ENCODE measurements at places on chromosomes 5 and 9.

- DNase-seq: no peak
These were observed 192.2 kb upstream of the CDKN2B start for GRCh38 chr9:22201256-22201655.

DNA sequence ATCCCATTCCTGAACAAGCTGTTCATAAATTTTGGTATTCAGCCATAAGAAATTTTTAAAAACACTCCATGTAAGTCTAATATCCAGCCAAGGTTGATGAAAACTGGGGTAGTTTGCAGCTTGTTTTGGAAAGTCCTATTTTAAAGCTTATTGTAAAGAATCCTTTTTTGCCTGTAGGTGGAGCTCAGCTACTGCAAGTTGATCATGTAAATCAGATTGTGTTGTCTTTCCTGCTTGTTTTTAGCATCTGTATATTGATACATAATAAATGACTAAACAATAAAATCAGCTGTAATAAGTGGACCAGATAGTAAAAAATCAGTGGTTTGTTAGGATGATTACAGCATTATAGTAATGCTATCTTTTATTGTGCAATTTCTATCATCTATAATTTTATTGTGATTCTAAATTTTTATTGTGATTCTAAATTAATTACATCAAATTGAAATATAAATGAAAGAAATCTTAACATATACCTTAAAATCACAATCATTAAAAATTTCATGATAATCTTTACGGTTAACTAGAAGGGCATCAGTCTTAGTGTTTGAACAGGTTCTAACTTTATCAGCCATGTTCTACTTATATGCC, 42.4 kb downstream of the CWC27 start:
- no peak for DNase-seq

DNA sequence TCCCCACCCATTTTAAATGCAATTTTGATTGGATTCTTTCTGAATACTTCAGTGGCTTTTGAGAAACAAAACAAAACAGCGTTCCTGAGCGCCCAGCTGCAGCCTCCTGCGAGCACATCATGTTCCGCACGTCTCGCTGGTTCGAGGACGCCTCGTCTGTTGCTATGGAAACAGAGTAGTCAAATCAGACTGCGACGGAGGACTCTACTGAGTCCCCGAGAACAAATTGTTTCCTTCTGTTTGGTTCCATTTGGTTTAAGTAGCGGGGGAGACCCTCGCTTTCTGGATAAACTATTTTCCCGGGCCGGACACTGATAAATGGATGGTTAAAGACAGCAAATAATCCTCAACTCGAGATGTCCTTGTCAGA, 69.0 kb downstream of the SLC28A3 start:
- DNase-seq: peak; percentile 62

- DNase-seq: no peak
These were observed 51.5 kb downstream of the CEP120 start for GRCh38 chr5:123371575-123372179.

- DNase-seq: no peak
These were observed 21.1 kb downstream of the PDE8B start for GRCh38 chr5:77231471-77232138.

- no peak for DNase-seq
These were observed 549.9 kb downstream of the ANXA1 start for GRCh38 chr9:73701415-73702057.

DNA sequence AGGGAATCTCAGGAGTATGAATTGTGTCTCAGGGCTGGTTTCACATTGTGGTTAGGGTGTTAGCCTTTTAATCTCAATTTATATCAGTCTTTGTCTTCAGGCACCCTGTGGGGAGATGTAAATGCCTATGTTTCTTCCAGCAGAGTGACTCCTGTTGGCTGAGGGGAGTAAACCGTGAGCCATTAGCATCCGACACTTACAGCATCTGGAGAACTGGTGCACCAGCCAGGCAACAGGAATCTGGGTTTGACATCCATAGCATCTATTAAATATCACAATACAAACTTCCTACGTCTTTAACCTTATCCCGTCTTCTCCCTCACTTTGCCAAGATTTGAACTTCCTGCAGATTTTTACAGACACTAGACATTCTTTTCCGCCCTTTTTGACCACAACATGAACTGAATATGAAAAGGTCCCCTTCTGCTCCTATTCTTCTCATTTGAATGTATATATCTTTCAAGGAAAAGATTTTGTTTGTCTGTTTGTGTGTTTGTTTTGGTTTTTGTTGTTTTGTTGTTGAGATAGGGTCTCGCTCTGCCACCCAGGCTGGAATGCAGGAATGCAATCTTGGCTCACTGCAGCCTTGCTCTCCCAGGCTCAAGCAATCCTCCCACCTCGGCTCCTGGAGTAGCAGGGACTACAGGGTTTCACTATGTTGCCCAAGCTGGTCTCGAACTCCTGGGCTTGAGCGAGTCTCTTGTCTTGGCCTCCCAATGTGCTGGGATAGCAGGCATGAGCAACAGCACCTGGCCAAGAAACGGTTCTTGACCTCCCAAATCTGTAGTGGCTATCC, 626.2 kb downstream of the TLR4 start:
- DNase-seq: no peak

DNA sequence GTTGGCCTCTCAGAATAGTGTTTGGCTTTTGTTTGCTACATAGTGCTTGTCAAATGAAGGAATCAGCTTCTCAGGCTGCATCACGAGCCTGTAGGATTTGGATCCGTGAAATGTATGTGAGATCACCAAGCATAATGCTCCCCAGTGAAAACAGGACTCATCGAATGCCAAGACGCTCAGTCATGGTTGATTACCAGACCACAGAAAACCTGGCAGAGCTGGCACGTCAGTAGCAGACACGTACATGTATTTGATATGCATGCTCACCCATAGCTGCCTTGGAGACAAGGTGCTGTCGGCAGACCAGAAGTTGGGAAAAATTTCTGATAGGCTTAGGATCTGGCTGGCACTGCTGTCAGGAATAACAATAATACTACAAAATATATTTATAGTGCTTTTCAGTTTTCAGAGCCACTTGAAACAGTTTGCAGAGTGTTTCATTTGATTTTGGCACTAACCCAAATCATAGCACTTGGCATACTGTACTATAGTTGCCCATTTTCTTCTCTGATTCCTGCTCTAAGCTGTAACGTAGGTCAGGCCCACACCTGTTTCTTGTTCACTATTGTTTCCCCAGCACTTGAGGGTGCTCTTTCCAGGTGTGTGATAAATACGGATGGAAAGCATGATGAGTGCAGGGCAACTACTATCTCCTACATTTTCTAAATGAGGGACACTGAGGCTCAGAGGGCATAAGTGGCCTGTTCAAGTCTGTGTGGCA, 226.1 kb downstream of the NR3C1 start:
- no peak for DNase-seq

DNA sequence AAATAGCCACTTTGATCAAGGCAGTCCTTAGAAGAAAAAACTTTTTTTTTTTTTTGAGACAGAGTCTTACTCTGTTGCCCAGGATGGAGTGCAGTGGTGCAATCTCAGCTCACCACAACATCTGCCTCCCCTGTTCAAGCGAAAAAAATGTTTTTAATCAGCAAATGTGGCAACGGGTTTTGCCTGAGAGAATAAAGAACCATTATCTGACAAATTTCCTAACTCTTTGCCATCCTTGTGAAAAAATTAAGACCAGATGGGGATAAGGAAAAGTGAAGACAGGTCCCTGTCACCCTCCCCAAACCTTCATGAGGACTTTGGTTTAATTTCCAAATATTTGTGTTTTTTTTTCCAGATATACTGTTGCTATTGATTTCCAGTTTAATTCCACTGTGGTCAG, 107.3 kb upstream of the SPOCK1 start:
- DNase-seq: no peak

DNA sequence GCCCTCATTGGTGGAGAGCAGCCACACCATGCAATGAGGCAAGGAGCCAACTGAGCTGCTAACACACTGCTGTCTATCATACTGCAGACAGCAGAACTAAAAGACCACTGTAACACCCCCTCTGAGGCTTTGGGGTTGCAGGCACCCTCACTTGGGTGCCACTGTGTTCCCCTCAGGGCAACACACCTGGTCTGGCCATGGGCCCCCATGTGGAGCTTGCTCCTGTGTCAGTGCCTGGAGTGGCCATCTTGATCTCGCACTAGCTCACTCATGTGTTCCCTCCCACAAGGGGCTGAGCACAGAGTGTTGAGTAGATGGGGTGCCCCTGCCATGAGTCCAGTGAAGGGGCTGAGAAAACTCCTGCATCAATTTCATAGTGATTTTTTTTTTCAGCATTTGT, 532.4 kb upstream of the FTMT start:
- no peak for DNase-seq

GRCh38 chr5:169415371-169415770, 114.4 kb upstream of the SLIT3 start:
- DNase-seq: no peak

DNA sequence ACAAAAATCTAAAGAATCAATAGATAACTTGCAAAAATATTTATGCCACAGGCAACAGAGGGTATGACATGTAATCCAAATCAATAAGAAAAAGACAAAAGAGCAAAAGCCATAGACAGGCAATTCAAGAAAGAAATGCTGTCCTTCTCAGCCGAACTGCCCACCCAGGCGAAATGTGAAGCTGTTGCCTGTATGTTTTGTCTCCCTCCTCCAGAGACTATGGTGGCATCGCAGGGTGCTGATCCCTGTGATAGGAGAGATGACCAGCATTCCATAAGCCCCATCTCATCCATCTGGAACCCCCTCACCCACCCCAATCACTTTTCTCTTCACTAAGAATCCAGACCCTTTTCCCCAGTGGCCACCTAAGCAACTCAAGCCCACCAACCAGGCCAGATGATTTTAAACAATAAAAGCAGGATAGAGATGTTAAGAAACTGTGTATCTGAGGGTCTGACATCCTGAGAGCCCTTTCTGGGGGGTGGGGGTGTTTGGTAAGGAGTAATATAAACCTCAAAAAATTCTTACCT, 5.3 kb upstream of the ACSL6 start:
- no peak for DNase-seq

- DNase-seq: no peak
These were observed 153.2 kb downstream of the EDIL3 start for GRCh38 chr5:84231433-84231832.

DNA sequence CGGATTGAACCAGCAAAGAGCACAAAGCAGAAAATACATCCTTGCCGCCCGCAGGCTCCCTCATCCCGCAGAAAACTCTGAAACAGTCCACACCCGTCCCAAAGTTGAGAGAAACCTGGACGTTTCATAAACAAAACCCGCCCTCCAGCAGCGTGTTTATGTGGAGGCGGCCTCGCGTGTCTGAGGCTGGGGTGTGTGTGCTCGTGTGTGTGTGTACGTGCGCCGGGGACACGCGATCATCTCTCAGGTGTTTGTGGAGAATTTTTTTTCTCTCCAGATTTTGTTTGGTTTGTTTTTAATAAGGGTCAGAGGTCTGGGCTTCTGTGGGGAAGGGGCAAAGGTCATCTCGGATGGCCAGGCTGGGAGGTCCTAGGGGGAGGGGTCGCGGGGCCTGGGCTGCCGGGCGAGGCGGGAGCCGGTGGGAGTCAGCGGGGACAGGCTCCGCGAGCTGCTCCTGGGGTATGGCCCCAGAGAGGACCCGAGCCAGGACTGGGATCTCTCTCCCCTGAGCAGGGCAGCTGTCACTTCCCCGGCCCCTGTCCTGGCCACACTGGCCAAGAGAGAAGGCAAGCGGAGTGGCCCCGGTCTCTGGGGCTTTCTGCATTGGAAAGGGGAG, 206.4 kb downstream of the C9orf50 start:
- no peak for DNase-seq

DNA sequence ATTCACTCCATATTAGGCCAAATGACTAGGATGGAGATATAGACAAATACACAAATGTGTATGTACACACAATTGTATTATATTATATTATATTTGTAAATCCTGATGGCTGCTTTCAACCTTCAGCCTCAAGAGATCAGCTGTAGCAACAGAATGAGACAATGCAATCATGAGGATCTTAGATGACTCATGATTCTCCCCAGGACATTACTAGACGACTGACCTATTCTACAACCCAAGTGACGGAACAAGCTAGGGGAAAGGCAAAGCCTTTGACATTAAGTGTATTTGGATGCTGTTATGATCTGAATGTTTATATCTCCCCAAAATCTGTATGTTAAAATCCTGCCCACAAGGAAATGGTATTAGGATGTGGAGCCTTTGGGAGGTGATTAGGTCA, 66.5 kb downstream of the COX7C start:
- DNase-seq: no peak

- DNase-seq: no peak
These were observed 211.7 kb downstream of the TLE1 start for GRCh38 chr9:81477669-81478068.

GRCh38 chr5:169099801-169100734, 200.9 kb downstream of the SLIT3 start:
- no peak for DNase-seq

GRCh38 chr5:88813805-88814575, 69.0 kb downstream of the MEF2C start:
- DNase-seq: no peak

DNA sequence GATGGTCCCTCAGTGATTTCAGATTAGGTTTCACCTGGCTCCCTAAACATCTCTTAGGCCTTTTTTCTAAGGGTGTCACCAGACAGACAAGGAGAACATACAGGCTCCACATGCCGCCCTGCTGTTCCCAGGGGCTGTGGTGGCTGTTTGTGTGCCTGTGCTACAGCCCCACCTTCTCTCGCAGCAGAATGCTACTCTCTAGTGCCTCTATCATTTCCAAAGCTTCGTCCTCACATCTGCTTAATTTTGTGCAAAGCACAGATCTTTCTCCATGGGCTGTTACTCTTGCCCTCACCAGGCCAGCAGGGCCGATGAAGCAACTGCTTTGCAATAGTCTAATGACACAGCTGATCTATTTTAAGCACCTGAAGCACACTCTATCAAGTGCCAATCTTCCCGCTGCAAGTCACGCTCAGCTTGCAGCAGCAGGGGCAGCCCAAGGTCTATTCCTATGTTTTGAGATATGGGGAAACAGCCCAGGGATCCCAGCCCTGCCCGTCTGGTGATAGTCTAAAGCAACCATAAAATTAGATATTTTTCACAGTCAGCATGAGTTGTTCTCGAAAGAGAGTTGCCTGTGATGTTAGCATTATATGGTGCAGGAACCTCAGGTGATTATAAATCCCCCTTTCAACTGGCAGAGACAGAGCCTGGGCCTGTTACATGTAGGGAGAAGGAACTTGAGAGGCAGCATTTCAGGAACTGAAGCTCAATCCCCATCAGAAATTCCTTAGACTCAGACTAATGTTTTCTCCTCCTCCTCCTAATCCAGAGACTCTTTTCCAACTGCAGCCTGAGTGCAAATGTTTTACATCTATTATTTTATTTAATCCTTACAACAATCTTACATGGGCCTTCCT, 12.7 kb downstream of the ABLIM3 start:
- DNase-seq: no peak
